T-helper 17 cell (primary cell): ENCODE measurements at places on chromosomes 11 and 22.
A peak's percentile ranks its signal among the peaks of the same experiment; 100 is the strongest.

DNA sequence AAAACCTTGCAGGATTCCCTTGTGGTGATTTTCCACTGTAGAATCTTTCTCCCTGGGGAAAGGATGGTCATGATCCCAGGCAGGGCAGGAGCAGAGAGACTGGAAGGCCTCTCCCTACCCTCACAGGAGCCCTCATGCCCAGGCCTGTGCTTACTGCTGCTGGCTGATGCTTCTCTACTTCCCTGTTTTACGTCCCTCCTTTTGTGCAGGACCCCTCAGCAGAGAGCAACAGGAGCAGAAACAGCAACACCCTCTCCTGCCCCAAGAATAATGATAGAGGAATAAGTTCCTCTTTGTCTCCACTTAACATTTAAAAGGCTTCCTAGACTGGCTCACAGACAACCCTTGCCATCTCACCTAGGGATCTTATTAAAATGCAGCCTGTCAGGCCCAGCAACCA is 3.6 kb downstream of the ISX start:
- no peak for DNase-seq

- no peak for DNase-seq
Measured at GRCh38 chr11:58919561-58919960, 19.7 kb upstream of the GLYATL1 start.

DNA sequence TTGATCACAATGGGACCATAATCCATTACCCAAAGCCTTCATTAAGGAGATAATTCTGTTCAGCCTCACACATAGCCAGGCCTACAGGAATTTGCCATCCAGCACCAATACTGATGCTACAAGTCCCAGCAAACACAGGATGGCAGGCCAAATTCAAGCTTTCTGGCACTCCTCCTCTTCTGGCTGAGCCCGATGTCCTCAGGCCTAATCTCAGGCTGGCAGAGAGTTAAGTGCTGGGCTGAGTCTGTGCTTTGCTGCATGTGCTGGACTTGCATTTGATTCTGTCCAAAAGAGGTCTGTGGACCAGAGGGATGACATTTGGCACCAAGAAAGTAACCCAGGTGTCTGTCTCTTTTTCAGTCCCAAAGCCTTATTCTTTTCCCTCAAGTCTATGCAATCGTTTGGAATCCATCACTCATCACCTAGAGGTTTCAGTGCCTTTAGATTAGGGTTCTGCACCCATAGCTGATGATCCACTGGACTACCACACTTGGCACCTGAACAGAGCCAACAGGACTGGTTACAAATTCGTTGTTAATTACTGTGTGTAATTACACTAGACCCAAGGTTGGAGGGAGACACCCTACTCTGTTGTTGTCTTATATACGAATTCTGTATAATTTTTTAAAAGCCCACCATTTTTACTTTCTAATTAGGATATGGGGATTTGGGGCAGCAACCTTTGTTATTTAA is 19.4 kb upstream of the LIN7C start:
- no peak for DNase-seq

- DNase-seq, result no peak
Measured at GRCh38 chr11:86444981-86445380, 70.3 kb downstream of the CCDC81 start.

DNA sequence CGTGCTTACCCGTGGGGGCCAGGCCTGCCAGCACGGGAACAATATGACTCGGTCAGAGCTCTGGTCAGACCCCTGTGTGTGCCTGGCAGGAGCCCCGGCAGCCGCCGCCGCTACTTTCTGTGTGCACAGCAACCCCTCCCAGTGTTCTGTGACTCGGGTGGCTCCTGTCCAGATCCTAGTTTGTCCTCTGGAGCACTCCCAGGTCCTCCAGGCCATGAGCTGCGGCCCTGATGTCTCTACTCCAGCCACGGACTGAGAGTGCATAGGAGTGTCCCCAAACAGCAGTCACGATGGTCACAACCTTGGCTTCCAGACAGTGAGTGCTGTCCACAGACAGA is 3.2 kb downstream of the NDUFS8 start:
- no peak for DNase-seq

GRCh38 chr11:76380977-76381719 is at the start of the genes GVQW3 and THAP12:
TSS of gene GVQW3 (plus strand) at chr11:76381323. CDS start at chr11:76381829, 506 bp downstream.
TSS of gene THAP12 (minus strand) at chr11:76381132. CDS start at chr11:76380836, 296 bp downstream.
- peak; percentile 96 for DNase-seq

DNA sequence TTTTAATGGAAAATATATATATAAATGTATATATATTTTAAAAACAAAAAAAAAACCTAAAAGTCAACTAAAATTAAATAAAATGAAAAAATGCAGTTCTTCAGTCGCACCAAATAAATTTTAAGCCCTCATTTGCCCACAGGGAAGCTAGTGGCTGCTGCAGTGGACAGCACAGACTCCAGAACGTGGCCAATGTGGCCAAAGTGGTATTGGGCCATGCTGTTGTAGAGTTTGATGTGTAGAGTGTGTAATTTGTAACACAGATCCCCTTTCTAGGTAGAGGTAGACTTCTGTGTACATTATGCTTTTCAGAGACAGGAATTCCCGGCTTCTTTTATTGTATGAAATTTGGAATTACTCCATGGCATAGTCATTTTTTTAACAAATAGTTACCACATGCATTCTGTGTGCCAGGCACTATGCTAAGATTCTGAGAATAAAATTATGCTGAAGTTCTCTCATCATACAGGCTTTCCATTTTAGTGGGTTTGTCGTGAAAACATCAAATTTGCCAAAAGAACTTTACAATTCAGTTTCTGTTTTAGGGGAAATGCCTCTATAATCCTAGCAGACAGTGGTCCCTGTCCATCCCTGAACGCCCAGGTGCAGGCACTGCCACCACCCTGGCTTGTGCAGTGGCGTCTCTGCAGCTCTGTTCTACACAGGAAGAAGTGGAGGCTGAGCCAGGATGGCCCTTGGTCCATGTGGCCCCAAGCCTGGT is 68.5 kb downstream of the MED15 start:
- no peak for DNase-seq

GRCh38 chr22:37427135-37427710 is at the start of gene ELFN2:
TSS of gene ELFN2 (minus strand) at chr22:37427479. CDS start at chr22:37375534, 51,945 bp downstream.
- DNase-seq, result no peak

GRCh38 chr22:49297871-49298721 is 529.6 kb downstream of the BRD1 start:
- DNase-seq, result no peak

DNA sequence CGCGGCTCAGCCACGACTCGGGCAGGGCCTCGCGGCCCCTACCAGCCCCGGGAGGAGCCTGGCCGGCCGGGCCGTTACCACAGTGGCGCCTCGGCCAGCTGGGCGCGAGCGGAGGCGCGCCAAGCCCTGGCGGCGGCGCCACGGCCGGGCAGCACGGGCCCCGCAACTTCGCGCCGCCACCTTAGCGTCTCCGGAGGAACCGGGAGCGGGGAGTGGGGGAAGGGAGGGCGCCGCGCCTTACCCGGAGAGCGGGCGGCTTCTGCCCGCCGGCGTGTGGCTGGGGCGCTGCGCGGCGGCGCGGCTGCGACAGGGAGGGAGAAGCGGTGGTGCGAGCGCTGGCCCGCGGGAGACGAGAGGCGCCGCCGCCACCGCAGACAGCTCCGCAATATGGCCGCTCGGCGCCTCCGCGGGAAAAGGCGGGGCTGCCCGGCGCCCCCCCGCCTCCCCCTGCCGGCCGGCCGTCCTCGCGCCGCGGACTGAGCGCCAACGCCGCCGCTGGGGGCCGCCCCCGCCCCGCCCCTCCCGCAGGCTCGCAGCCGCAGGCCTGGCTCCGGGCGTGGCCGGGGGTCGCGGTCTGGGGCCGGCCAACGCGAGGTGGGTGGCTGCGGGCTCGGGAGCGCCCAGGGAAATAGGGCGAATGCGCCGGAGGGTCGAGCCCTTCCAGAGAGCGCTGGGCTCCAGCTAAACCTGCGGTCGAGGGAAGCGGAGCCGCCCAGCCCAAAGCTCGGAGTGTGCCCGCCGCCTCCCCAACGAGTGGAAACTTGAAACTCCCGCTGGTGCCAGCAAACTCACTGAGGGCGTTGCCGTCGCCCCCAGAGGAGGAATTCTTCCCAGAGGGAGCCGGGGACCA is at the start of gene RDX:
Gene RDX, minus strand, starts transcription at position 389 of the 850 bp plus-strand sequence. CDS start 16,922 bp downstream, outside the sequence.
- peak; percentile 59 for DNase-seq
